ENCODE measurements at places on chromosomes 6 and 20. TPM values are rescaled to one million over a fixed set of nuclear protein-coding genes. Genes with fewer than 3 reads are reported as not detected.

GRCh38 chr6:23394681-23395080 lies 731.3 kb upstream of the NRSN1 start:
- DNase-seq = no peak

The DZANK1 gene
- 1.3 TPM for total RNA-seq

- DNase-seq = no peak
These were observed 103.5 kb upstream of the GPR6 start for GRCh38 chr6:109874621-109875020.

The EYS gene
- total RNA-seq = not detected

- no peak for DNase-seq
These were observed 9.1 kb upstream of the ECHDC1 start for GRCh38 chr6:127352524-127352923.

The COL21A1 gene
- total RNA-seq = 24.5 TPM

DNA sequence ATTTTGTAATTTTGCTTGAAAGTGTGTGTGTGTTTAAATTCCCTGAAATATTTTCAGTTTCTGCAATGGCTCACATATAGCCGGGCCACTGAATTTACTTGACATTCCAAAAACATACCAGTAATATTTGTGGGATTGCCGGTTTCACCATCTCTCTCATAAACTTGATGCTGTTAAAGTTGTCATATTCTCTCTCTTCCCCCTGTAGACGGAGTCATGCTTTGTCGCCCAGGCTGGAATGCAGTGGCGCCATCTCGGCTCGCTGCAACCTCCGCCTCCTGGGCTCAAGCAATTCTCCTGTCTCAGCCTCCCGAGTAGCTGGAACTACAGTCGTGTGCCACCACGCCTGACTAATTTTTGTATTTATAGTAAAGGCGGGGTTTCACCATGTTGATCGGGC lies 122.1 kb downstream of the TIAM2 start:
- DNase-seq = no peak

GRCh38 chr6:21586740-21587178 lies 6.8 kb upstream of the SOX4 start:
- DNase-seq = no peak

DNA sequence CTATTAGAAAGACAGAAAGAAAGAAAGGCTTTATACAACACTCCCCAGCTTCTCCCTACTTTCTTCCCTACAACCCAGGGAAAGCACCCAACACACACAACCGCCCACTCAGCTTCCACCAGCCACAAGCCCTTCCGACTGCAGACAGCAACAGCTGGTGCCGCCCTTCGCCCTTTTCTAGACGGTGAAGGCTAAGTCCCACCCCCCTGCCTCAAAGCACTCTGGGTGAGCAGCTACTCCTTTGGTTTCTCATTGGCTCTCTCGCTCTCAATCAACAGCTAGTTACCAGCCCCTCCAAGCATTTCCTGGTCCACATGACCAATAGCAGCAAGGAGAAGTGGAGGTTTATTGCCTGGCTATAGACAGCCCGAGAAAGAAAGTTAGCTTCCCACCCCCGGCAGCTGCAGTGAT lies 230.1 kb upstream of the MOCS1 start:
- no peak for DNase-seq

GRCh38 chr6:105263685-105264610 lies 84.1 kb upstream of the POPDC3 start:
- DNase-seq = no peak

The LAMP5 gene
- not detected for total RNA-seq

DNA sequence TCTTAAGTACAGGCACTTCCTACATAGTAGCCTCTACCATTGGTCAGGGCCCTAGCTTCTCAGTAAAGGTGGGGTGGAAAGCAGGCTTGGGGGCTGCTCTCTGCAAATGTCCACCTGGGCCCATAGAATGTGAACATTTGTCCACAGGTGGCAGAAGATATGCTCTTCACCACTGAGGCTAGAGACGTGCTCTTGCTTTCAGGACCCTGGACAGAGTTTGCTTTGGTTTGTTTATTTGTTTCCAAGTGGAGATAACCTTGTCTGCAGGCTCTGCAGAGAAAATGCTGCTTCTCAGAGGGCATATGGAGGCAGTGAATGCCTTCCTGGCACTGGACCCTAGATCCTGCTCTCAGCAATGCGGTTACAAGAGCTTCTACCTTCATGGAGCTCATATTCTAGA lies 129.0 kb downstream of the F13A1 start:
- no peak for DNase-seq

DNA sequence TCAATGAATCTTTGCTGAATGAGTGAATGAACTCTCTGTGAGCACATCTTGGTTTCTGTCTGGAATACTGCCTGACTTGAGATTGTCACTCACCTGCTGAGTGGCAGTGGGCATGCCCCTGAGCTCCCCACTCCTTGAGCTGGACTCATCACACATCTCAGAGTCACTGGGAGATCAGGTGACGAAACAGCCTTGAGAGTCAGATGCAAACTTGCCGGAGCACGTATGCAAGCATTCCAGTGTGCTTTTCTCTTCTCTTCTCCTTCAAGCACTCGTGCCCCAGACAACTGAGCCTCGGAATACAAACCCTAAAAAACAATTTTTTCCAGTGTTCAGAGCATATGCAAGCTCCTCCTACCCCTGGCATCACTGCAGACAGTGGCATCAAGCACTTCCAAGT lies 9.4 kb upstream of the BMP7 start:
- DNase-seq = no peak

- no peak for DNase-seq
These were observed 67.0 kb upstream of the FOXC1 start for GRCh38 chr6:1542764-1543163.

GRCh38 chr20:22062874-22063273 lies 357.4 kb downstream of the PAX1 start:
- DNase-seq = no peak

DNA sequence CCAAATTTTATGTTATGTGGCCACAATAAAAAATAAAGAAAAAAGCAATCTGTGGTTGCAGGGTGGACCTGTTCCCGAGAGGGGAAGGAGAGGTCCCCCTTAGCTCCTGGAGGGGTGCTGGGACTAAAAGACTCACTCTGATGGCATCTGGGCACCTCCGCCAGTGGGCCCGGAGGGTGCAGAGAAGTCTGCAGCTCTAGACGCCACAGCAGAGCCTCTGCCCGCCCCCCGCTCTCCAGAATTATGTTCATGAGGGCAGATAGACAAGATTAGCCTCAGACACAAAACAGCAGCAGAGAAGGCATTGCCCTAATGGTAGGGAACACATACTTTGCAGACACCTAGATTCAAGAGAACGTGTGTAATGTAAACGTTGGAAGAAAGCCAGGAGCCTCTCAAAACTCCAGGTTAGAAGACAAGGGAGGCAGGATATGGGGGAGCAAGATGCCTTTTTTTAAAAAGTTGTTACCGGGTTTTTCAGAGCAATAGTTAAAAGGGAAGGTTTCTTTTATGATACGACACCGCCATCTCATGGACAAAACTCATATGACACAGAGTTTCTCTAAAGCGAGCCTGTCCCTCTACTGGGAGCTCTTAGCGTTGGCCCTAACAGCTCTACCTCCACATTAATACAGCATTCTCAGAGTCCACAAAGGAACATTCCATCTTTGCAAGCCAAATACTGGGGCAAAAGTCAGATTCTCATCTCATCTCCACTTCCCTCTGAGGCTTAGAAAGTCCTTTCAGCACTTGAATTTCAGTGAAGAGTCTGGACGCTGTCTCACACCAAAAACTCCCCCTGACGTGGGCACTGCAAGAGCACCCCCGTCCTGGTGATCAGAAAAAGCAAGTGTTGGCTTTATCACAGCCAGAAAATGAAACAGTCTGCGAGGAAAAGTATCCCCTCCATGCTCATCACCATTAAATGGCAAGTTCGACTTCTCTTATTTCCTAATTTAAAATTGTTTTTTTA lies 47.2 kb downstream of the FOXF2 start:
- DNase-seq = no peak

DNA sequence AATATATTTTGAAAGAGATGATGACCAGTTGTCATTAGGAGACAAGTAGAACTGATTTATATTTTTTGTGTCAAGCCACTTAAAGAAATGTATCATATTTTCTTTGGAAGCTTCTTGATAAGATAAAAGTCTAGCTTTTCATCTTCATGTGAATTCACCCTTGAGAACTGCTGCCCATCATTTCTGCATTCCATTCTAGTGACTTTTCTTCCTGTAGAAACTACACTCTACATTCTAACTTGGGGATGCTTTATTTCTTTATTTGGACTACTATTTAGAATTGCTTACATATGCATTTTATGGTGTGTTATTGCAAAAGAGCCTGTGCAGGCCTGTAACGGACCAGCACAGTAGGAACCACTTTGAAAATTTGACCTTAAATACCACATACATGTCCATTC lies 335.0 kb upstream of the KCNQ5 start:
- no peak for DNase-seq

DNA sequence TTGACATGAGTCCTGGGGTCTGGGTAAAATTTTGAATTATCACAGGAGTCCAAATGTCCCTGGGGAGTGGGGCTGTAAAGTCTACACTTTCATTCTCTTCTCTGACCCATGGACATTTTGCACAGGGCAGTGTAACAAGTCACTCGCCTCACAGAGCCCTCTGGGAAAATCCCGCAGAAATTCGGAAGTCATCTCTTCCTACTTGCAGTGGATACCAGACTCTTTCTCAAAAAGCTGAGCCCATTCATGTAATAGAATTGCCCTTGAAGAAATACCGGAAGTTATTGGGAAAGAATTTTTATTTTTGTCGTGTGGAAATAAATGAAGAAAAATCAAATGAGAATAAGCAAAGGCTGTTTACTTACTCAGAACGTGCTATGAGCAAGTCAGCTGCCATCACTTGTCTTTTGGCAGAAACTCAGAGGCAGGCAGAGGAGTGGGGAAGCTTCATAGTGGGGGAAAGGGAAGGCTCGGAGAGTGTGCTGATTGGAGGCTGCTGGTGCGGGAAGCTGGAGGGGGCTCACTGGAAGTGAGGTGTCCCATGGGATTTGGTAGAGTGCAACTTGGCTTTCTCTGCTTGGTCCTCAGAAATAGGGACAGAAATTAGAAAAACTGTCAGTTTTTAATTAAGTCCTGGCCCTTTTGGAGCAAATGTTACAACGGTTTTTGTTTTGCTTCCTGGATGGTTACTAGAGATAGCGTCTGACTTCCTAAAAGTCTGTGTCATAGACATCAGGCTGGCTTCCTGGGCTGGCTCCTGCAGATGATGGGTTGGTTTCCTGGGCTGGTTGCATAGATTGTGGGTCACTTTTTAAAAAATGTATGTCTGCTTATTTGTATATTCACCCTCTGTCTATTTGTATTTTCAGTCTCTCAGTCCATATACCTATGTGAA lies 79.8 kb upstream of the EEF1E1 start:
- no peak for DNase-seq

GRCh38 chr20:32918751-32919150 lies 60.0 kb downstream of the EFCAB8 start:
- DNase-seq = no peak

GRCh38 chr6:87342829-87343228 lies 1.8 kb upstream of the C6orf163 start:
- no peak for DNase-seq

The DSP gene
- total RNA-seq = 7.2 TPM

- DNase-seq = no peak
These were observed 39.2 kb downstream of the TRIM27 start for GRCh38 chr6:28884423-28885131.

GRCh38 chr6:4698901-4699659 lies 77.1 kb upstream of the CDYL start:
- DNase-seq = no peak

DNA sequence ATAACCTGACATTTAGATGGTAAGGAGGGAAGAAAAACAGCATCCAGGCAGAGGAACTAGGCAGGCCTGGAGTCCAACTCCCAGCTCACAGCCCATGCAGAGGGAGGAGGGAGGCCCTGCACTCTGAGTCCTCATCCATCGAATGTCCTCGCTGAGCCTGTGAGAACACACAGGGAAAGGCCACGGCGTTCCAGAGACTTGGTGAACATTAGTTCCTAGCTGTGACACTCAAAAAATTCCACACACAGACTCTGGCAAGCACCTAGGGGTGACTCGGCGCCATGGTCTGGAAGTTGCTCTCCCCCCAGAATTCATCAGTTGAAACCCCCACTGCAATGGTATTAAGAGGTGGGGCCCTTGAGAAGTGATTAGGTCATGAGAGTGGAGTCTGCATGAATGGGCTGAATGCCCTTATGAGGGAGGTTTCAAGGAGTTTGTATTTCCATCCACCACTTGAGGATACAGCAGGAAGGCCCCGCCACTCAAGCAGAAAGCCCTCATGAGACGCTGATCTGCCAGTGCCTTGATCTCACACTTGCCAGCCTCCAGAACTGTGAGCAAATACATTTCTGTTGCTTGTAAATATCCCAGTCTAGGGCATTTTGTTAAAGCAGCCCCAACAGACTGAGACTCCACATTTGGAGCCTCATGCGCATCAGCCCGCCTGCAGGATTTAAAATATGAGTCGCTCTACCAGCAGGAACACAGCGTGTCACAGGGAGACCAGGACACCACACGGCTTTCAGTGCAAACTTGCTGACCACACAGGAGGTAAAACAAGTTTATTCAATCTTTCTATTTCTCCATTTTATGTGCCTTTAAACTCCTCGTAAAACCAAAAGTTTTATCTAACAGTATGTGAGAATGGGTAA lies 73.9 kb downstream of the WDR27 start:
- no peak for DNase-seq

GRCh38 chr6:155968921-155969320 lies 513.3 kb upstream of the NOX3 start:
- no peak for DNase-seq

- DNase-seq = no peak
These were observed 41.5 kb downstream of the CTCFL start for GRCh38 chr20:57483287-57484050.

The ENPP3 gene
- not detected for total RNA-seq

- DNase-seq = no peak
These were observed 87.4 kb downstream of the CD24 start for GRCh38 chr6:106886922-106887797.

DNA sequence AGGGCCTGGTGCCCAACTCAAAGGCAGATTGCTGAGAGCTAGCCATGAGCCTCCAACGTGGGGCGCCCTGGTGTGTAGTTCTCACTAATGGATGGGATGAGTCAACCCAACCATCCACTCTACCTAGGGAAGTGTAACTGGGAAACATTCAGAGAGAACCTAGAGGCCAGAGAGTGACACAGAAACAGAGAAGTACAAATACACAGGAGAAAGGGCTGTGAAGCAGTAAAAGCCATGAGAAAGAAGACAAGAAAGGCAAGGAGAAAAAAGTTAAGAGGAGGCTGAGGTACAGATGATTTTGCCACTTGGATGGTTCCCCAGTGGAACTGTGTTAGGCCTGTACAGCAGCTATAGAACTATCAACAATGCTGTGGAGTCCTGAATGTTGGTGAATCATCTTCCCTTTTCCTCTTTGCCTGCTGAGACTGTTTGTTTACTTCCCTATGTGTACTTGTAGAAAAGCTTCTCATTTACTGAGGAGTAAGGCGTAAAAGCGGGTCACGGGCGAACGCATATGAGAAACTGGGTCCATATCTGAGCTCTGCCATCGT lies 39.0 kb downstream of the MAN1A1 start:
- DNase-seq = no peak

DNA sequence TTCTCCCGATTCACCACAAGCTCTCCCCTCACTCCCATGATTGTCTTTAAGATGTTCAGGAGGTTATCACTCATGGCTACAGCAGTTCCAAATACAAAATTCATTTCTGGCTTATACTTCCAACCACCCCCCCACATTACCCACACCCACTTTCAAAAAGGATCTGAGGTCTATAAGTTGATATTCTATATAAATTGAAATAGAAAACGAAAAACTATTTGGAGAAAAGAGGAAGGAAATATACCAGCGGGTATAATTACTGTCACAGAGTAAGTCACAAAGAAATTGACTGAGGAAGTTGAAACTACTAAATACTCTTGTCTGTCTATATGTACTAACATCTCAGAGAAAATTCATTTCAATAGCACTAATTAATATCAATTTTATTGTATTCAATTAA lies 112.7 kb upstream of the TNFAIP3 start:
- no peak for DNase-seq
